ENCODE measurements at places on chromosomes 13 and 19.

- peak; percentile 55 for DNase-seq
Observed at GRCh38 chr19:40191836-40192646, 815 bp downstream of the MAP3K10 start.

DNA sequence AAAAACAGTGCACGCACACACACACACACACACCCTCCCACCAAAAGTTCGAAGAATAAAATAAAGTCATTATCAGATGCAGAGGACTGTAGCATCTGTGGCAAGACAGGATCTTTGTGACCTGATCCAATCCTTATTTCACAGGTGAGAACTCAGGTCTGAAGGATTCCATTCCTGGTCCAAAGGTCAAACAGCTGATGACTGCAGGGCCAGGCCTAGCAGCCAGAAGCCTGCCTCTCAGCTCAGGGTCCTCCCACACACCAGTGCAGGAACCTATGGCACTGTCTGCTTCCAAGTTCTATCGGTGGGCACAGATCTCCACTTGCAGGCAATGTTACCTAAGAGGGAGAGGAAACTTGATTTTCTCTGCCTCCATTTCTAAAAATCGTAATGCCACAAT lies 57.5 kb downstream of the SERP2 start:
- no peak for DNase-seq

GRCh38 chr19:15109768-15110417 lies 2.7 kb downstream of the SYDE1 start:
- no peak for DNase-seq

DNA sequence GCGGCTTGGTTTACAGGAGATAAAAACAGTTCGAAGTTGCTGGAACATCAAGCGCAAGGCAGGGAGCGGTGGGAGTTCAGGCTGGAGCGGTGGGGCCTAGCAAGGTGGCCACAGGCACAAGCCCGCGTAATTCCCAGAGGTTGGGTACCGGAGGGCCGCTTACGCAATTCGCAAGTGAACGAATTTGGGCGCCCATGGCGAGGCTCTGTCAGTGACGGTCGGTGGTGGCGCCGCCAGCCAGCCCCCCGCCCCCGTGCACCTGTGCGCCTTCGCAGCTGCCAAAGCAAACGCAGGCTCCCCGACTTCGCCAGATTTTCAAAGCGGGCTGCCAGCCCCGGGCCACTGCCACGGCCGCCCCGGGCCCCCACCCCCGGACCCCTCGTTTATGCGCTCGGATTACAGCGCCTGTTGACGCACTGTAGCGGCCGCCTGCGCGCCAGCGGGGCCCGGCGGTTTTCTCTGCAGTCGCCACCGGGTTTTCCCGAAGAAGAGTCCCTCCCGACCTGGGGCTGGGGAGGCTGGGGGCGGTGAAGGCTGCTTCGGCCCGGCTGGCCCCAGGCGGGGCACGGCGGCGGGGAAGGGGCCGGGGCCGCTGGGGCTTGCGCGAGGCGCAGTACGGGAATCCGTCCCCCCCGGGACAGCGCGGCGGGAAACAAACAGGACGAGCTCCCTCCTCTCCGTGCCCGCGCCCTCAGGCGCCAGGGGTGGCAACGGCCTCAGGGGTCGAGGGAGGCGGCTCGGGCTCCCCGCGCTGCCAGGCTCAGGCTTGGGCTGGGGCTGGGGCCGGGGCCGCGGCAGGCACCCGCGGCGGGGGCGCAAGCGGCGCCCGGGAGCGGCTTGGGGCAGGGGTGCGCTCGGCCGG lies 709 bp downstream of the N4BP2L1 start:
- DNase-seq = peak; percentile 73

DNA sequence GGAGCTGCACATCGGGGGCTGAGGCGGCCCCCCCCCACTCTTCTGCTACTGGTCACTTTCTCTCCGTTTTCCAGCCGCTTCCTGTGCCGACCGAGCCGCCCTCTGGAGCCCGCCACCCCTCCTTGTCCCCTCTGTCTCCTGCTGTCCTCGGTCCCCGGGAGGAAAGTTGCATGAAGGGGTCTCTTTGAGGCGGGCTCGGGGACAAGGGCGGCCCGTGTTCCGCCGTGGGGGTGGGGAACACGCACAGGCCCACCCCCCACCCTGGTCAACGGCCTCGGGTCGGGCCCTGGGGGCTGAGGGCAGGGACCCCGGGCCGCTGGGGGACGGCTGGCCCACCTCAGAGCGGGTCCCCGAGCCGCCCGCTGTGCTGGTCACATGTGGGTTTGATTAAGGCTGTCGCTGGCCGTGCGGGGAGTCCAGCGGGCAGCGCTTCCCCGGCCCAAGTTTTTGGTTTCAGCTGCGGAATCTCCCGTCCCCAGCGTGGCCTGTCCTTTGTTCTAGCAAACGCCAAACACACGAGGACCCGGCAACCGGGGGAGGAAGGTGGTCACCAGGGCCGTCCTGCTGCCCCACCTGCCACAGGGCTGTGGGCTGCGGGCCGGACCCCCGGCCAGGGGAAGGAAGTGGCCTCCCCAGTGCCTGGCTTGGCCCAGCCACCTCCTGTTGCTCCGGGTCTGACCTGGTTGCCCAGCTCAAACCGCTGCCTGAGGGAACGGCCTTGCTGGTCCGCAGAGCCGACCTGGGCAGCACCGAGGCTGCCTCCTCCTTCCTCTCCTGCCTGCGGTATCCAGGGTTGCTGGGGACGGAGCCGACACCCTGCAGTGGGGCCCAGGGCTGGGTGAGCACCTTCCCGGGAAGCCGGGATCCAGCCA lies 1.9 kb downstream of the EFNA2 start:
- DNase-seq = no peak

- no peak for DNase-seq
Observed at GRCh38 chr19:48176226-48176625, 5.7 kb downstream of the ZSWIM9 start.

- DNase-seq = no peak
Observed at GRCh38 chr13:113915786-113916329, 52.0 kb upstream of the GAS6 start.

- no peak for DNase-seq
Observed at GRCh38 chr13:44078806-44079376, 199.2 kb downstream of the LACC1 start.

DNA sequence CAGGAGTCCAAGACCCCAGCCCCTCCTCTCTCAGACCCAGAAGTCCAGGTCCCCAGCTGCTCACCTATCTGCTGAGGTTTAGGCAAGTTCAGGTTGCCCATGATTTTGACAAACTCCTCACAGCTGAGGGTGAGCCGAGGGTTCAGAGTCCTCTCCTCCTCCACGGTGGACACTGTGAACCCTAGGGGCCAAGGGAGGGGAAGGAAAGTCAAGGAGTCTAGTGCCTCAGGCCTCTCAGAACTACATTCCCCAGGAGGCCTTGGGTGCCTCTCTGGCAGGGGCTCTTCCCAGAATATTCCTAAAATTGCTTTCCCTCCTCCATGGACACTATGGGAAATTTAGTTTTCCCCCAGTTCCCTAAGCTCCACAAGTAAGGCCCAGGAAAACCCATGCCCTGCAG lies 3.3 kb upstream of the PHLDB3 start:
- no peak for DNase-seq

- no peak for DNase-seq
Observed at GRCh38 chr13:96898646-96899254, 95.5 kb downstream of the OXGR1 start.

GRCh38 chr19:49894879-49895565 lies 1.7 kb downstream of the IL4I1 start:
- no peak for DNase-seq

GRCh38 chr19:38304866-38305429 lies 897 bp downstream of the C19orf33 start:
- no peak for DNase-seq

DNA sequence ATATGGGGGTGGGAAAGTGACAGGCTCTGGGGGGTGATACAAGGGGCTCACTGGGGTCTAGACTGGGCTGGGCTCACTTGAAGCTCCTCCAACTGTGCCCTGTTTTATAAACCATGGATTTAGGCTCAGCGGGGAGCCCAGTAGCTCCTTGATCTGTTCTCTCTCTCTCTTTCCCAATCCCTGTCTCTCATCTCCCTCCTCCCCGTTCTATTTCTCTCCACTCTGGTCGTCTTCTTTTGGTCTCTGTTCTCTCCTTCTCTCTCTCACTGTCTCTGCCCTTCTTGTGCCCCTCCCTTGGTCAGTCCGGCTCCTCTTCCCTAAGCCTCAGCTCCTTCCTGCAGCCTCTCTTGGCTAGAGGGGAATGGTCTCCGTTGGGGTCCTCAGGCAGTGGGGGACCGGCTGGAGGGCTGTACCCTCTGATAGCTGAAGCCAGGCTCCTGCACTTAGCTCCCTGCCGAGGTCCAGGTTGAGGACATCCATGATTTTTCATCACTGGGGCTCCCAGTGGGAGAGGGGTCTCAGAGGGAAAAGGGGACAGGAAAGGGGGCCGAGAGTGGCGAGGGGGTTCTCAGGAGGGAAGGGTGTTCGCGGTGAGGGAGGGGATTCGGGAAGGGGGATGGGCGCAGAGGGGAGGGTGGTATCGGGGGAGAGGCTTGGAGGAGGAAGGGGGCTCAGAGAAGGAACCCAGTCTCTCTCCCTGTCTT lies 8.5 kb downstream of the UNC13A start:
- DNase-seq = no peak

GRCh38 chr13:75795274-75795673 lies 159.1 kb downstream of the LMO7 start:
- DNase-seq = no peak

DNA sequence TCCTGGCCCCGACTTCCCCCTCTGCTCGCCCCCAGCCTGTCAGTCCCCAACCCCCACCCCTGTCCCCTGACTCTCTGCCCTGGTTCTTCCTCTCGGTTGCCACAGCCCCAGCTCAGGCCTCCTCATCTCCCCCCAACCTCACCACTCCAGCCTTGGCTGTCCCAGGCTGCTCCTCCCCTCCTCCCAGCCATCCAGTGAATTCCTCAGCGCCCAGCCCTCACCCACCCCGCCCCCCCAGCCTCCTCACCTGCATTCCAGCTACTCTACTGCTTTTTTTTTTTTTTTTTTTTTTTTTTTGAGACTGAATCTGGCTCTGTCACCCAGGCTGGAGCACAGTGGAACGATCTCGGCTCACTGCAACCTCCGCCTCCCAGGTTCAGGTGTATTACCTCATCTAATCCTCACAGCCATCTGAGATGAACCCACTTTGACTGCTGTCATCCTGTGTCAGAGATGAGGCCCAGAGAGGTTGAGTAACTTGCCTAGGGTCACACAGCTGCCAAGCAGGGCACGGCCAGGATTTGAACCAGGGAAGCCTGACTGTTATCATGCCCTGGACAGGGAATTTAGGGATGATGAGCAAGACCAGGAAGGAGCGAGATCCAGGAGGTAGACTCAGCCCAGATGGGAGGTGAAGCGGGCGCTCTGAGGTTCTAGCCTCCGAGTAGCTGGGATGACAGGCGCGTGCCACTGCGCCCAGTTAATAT lies 2.6 kb downstream of the SULT2B1 start:
- no peak for DNase-seq

DNA sequence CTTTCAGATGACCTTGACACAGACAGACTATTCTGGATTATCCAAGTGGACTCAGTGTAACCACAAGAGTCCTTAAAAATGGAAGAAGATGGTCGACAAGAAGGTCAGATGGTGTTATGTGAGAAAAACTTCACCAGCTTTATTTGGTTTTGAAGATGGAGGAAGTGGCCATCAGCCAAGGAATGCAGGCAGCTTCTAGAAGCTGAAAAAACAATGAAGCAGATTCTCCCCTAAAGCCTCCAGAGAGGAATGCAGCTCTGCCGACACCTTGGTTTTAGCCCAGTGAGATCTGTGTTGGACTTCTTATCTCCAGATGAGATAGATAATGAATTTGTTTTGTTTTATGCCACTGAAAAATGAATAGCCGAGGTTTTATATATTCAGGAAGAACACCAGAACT lies 501.5 kb downstream of the DCT start:
- no peak for DNase-seq

GRCh38 chr13:35144166-35144890 lies 202.3 kb downstream of the NBEA start:
- DNase-seq = no peak

GRCh38 chr13:20002787-20003186 lies 44.3 kb downstream of the ZMYM2 start:
- no peak for DNase-seq

DNA sequence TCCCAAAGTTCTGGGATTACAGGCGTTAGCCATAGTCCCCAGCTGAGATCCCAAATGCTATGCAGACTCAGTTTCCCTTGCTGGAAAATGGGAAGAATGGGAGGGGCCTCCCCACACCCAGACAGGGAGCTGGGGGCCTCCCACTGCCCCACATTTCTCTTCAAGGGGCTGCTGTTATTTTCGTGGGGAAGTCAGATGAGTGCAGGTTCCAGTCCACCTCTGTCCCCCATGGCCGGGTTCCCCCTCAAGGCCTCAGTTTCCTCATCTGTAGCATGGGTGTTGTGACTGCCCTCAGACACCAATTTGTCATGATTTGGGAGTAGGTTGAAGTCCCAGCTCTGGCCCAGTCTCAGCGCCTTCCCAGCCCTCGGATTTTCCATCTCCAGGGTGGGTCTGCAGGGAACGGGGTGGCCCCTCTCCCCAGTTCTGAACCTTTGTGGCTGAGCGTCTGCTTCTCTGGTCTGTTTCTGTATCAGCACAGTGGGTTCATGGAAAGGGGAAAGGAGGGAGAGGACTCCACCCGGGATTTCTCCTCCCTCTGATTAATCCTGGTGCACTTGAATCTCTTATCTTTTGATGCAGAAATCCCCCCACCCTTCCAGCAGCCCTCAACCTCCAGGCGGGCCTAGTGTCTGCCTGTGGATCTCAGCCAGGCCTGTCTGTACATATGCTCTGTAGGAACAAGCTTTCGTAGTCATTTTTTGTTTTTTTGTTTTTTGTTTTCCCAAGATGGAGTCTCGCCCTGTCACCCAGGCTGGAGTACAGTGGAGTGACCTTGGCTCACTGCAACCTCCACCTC lies 12.2 kb downstream of the NFIC start:
- no peak for DNase-seq

DNA sequence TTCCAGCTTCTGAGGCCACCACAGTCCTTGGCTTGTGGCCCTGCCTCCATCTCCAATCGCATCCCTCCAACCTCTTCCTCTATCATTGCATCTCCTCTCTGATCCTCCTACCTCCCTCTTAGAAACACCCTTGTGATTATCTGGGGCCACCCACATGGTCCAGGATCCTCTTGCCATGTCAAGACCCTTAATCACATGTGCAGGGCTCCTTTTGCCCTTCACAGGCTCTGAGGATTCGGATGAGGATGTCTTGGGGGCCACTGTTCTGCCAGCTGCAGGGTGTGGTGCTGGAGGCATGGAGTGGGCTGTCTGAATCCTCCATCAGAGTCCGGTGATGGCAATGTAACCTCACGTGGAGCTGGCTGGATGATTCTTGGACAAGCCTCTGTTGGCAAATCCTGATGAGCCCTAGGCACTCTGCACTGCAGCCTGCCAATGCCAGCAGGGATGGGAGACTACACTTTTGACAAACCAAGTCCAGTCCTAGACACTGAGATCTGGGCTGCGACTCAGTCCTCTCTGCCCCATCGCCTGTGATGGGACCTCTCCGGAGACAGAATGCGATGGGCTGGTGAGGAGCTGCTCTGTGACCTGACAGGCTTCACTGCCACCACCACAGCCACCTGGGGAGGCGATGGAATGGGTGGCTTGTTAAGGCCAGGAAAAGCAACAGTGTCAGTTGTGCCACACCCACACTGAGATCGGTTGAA lies 61.2 kb downstream of the CCDC70 start:
- DNase-seq = no peak
